ENCODE measurements at places on chromosomes 16 and 17.

GRCh38 chr17:82006468-82007227 lies 16.0 kb downstream of the CENPX start:
- no peaks in the 10 kb centered on the region for H3K27me3 ChIP-seq
- H3K27ac ChIP-seq, result no peak overlapping the region
- H3K4me1 ChIP-seq, result peaks cover 9% of the 10 kb centered on the region
- no peak for DNase-seq

DNA sequence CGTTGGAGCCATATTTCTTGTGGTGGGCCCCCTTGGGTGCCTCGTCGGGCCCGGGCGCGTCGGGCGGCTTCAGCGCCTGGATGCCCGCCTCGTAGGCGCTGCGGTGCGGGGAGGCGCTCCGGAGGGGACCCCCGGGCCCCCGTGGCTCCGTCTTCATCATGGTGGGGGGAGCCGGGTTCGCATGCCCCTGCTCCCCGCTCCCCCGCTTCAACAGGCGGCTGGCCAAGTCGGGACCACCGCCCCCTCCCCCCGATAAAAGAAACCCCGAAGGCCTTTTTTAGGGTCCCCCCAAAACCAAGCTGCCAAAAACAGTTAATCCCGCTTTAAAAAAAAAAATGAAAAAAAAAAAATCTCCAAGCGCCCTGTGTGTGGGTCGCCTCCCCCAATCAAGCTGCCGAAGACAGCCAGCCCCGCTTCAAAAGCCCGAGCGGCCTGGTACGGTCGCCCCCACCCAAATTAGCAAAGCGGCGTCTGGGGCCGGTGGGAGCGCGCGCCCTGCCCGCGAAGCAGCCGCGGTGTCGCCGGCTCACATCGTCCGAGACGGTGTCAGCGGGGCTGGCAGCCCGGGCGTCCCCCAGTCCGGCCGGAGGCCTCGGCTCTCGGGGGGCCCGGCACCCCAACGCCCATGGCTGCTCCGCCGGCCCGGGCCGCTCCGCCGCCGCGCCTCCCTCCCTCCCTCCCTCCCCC lies at the start of gene PPP1R9B:
Gene PPP1R9B (minus strand): TSS at position 324 of the 687 bp plus-strand sequence. CDS start 164 bp downstream, at position 160.
- H3K36me3 ChIP-seq, result no peaks in the 10 kb centered on the region
- H3K27ac ChIP-seq, result peak within 1 kb of the TSS; percentile 89
- DNase-seq, result no peak

GRCh38 chr17:42341568-42341967 lies 46.7 kb downstream of the STAT3 start:
- H3K4me1 ChIP-seq, result peaks cover 6% of the 10 kb centered on the region
- peaks cover 17% of the 10 kb centered on the region for H3K36me3 ChIP-seq
- DNase-seq, result no peak
- no peak overlapping the region for H3K4me3 ChIP-seq

DNA sequence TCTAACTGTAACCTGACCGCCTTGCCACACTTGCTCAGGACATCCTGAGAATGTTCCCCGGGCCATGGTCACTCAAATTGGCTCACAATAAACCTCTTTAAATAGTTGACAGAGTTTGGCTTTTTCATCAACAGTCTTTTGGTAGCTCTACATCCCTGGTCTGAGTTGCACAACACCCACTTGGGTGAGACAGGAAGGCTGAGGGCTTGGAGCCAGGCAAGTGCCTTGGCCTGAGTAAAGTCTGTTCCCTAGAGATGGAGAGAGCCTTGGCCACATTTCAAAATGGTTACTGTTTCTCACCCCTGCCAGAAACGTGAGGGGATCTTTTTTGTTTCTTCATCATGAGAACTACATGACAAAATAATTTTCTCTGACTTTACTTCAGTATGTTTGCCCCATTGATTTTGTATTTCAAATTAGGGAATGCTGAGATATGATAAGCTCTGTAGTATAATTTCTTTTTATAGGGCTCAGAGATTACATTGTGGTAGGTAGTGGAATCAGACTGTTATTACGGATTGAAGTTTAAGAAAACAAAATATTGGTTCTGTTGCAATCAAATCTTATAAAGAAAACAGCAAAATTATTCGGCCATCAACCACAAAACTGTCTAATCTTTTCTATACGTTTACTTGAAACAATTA lies 53.9 kb upstream of the NETO2 start:
- DNase-seq, result no peak
- no peak overlapping the region for H3K4me3 ChIP-seq
- no peak overlapping the region for H3K27ac ChIP-seq
- no peaks in the 10 kb centered on the region for H3K4me1 ChIP-seq
